T-cell (primary cell): ENCODE measurements at places on chromosomes 5 and 9.

GRCh38 chr5:167634432-167634831, 657.0 kb upstream of the WWC1 start:
- no peak for DNase-seq

DNA sequence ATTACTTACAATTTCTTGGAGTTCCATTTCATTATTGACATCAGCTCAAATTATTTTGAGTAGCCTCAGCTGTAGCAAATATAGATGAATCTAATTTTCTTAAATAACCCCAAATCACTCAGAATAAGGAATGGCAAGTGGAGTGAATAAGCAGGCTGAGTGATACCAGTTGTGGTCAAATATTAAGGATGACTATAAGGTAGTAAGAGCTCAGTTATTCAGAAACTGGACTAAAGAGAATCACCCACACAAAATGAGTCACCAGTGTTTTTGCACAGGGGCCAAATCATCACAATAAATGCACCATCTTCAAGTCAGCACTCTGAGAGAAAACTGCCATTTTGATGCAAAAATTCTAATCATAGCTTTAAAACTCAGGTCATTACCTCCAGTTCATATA, 128.9 kb upstream of the TARS1 start:
- DNase-seq: no peak

- no peak for DNase-seq
Observed at GRCh38 chr9:3330792-3331420, 194.9 kb downstream of the RFX3 start.

DNA sequence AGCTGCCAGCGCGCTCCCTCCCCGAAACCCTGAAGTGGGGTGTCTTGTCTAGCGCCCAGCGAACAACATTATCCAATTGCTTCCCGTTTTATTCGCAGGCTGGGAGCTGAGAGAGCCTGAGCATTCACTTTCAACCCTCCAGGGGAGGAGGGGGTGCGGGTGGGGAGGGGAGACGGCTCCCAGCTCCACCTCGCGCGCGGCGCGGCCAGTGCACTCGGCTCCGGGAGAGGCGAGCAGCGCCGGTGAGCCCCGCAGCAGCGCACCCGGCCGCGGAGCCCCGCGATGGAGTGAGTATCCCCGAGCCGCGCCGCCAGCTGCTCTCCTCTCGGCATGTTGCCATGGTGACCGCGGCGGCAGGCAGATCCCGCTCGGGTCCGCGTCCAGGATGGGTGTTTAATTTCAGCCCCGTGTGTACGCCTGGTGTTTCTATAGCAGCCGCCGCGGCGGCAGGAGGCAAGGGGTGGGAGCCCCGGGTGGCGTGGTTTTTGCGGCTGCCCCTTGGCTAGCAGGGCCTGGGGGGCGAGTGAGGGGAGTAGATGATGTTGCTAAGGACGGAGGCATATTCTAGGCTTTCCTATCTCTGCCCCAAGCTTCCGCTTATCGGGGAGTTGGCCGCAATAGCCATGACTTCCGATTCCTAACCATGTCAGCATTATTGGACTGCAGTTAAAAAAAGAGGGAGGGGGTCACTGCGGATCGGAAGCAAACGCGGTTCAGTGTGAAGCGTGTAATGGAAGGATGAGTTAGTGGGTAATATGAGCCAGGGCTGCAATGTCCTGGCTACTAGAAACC, 139.2 kb upstream of the PALM2AKAP2 start:
- no peak for DNase-seq

DNA sequence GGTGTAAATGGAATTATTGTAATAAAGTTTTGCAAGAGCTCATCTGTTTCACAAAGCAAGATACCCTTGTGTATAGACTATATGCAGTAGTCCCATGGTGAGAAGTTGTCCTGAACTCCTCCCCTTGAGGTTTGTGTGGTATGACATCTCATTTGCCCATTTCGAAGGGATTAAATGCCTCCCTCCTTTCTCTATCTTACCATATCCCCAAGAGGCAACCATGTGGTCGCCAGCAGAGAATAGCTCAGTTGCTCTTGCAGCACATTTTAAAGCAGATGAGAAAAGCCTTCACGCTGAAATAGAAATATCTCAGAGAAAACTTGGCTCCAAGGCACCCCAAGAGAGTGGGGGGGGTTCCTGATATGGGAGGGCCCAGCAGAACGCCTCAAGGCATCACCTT, 4.6 kb downstream of the SEMA6A start:
- no peak for DNase-seq

DNA sequence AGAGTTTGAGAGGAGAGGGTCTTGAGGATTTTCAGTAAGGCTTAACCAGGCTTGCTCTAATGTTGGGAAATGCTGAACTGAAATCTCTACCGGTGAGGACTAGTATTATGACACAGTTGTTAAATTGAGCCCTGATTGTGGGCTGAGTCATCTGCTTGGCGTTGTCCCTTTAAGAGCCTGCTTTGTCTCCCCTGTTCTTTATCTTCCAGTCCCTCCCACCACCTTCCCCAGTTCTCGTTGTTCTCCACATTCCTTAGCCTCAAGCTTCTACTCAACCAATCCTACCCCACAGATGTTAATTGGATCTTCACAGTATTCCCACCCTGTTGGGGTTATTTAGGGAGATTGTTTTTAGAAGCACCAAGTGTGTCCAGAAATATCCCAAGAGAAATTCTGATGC, 57.6 kb downstream of the ANKRD55 start:
- DNase-seq: no peak

DNA sequence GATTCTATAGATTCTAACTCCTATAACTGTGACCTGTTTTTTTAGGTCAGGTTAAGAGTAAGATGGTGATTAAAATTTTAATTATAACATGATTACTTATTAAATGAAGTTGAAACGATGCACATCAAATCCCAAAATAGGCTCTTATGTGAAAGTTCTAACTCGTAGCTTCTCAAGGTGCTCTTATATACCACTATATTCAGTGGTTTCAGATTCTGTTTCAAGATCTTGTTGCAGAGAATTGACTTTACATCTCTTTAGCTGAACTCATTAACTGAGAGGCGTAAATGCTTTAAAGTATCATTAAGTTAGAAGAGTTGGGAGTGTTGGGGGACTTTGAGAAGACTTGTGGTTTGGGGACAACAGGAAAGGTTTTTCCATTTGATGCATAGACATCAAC, 1399.8 kb downstream of the PTPRD start:
- no peak for DNase-seq

- no peak for DNase-seq
Observed at GRCh38 chr5:38297830-38298608, 39.7 kb downstream of the EGFLAM start.

- no peak for DNase-seq
Observed at GRCh38 chr5:136435946-136436543, 70.7 kb upstream of the TRPC7 start.
